ENCODE measurements at places on chromosomes 2 and 18.

DNA sequence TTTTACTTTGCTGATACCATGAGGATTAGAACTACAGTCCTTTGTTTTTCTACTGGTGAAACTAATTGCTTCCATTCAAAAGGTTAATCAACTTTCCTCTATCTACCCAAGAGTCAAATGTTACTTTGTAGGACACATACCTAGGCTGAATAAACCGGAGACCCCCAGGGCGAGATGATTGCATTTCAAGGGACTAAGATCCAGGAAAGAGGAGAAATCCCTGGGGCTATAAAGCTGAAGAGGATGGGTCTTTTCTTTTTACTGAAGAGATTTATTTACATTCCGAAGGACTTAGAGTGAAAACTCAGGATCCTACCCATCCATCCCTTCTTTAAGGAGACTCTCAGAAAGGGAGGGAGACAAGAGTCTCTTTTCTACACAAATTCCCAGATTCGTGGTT is 331.9 kb downstream of the CDH19 start:
- no peak for DNase-seq

DNA sequence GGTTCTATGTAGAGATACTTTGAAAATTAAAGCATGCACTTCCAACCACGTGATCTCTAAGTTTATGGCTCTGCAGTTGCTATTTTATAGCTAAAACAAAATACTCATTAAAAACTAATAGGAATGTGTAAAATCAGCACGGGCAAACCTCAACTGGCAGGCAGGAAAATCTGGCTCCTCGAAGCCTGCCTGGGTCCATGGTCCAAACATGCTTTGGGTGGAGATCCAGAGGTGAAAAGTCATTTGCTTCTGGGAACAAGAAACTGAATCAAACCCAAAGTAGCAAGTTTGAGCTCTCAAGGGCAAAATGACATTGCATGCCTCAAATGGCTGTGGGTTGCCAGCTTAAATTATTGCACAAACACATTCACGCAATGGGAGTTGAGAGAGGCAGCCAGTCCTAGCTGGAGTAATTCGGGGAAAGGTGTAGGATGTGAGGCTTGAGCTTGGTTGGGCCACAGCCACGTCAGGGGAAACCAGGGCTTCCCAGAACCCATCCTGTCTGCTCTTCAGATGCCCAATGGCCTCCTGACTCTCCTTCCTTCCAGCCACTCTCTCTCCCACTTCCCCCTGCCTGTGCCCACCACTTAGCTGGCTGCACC is 75.2 kb upstream of the LCLAT1 start:
- peak; percentile 49 for DNase-seq

GRCh38 chr2:121088251-121089165 is 196.5 kb downstream of the TFCP2L1 start:
- no peak for DNase-seq

DNA sequence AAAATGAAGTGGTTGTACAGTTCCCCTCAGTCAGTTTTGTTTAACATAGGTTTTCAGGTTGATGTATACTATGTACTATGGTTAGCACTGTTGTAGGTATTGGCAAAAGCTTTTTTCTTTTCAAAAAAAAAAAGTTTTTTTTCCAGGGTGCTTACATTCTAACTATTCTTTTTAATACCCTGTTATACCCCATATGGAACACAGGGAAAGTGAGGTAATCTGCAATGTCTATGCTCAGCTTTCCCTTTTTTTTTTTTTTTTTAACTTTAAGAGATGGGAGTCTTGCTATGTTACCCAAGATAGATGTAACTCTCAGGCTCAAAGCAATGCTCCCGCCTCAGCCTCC is 590 bp upstream of the CCDC138 start:
- no peak for DNase-seq

- no peak for DNase-seq
Measured at GRCh38 chr2:209322905-209323512, 100.8 kb upstream of the MAP2 start.

DNA sequence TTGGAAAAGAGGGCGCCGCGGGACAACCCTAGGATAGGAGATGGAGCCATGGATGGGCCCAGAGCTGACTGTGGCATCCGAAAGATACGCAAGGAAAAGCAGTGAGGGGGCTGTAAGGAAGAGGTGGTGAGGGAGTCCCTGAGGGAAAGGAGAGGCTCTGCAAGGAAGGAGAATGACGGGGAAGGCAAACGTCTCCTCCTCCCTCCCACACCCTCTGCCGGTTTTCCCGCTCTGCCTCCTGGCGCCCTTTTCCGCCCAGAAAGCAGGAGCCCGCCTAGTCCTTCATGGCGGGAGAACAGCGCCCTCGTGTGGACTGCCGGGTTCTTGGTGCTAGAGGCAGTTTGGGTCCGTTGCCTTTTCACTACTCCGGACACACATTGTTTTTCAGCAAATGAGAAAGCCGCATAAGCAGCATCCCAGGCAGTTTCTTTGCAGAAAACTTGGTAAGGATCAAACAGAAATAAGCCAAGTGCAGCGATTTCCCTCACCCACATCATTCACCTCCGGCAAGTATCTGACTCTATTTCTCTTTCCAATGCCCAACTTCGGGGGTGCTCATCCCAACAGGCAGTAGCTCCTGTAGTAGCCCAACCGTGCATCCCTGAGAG is 200.4 kb downstream of the INO80D start:
- DNase-seq, result peak; percentile 91

- no peak for DNase-seq
Measured at GRCh38 chr2:31413025-31413424, 1.5 kb downstream of the XDH start.

GRCh38 chr2:107728586-107728985 is 98.1 kb upstream of the RGPD4 start:
- no peak for DNase-seq

DNA sequence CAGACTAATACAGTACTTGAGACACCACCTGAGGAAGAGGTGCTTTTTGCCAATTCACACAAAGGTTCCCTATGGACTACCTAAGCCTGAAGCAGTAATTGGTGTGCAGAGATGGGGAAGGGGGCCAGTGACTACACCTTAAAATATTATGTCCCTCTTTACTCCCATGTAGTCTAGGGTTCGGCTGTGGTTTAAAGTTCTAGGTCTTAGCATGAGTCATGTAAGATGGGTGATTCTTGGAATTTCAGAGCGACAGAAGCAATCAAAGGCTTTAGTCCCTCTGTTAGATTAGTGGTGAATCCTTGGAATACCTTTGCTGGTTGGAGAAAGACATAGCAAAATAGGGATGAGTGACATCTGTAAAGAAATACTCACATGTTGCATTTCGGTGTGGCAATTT is 14.3 kb upstream of the CCDC85A start:
- DNase-seq, result no peak

- DNase-seq, result no peak
Measured at GRCh38 chr18:29780816-29781215, 1261.7 kb downstream of the DSC3 start.

DNA sequence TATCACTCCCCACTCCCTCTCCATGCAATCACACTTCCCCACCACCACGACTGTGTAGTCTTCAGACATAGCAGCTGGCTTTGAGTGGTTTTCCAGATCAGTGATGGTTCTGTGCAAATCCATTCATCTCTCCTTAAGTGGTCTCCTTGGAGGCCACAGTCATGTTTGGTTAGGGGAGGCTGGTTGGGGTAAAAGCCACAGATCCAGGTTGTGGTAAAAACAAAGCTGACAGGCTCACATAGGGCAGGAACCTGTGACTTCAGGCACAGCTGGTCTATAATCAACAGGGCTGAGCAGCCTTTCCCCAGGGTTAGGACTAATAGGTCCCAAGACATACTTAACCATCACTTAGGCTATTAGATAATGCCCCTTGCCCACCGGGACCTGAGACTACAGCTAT is 46.2 kb upstream of the FZD7 start:
- no peak for DNase-seq

DNA sequence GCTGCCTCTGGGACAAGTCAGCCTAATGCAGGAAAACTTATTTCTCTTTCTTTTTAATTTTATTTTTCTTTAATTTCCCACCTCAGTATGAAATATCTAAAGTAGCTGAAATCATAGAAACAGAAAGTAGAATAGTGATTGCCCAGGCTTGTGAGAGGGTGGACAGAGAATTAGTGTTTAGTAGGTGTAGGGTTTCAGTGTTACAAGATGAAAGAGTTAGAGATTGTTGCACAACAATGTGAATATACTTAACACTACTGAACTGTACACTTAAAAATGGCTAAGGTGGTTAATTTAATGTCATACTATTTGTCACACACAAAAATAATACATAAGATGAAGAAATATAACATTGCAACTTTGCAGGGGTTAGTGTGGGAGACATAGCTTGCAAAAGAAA is 80.8 kb downstream of the NAT8 start:
- DNase-seq, result no peak

GRCh38 chr2:235934059-235934773 is 234.0 kb downstream of the GBX2 start:
- DNase-seq, result no peak

DNA sequence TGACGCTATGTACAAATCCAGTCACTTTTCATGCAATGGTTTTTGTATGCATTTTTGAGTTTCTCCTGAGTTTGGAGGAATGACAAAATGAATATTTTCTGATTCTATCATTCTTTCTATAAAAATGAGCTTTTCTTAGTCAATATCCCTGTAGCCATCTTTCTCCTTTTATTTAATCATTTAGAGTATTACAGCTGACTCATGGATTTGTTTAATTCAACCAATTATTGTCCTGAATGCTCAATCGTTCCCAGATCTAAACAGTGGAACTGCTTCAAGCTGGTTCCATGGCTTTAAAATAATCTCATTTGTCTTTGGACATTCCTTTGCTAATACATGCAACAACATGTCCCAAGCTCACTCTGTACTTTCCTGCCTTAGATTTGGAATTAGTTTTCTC is 368.8 kb downstream of the ADCYAP1 start:
- DNase-seq, result no peak

DNA sequence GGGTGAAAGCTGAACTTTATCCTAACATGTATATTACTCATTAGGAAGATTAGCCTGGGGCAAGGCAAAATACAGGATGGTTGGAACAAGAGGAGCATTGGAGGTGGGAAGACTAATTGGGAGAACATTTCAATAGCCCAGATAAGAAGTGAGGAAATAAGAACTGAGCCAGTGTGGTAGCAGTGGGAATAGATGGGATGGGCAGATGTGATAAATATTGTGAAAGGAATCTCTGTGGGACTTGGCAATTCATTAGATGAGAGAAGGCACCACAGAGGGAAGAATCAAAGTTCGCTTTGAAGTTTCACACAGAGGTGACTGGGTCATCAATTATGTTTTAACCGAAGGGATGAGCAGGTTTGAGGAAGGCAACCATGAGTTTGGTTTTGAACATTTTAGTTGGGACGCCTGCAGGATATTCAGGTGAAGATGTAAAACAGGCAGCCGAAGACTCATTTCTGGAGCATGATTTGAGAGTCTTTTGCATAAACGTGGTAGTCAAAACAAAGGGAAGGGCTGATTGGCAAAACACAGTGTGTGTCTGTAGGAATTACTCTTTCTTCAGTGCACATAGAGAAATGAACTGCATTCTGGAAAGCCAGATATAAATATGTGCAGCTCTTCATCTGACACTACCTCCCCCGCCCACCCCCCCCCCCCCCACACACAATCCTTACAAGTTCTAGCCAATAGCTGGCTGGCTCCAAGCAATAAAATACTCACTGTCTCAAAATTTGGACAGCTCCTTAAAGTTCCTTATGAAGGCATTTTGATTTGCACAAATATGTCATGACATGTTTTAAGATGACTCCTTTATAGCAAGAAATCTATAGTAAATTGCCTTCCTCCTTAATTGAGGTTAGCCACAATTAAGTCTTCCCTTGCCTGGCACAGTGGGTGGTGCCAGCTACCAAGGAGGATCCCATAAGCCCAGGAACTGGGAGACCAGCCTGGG is 1.9 kb upstream of the SLC1A4 start:
- no peak for DNase-seq

Measured in activated CD8-positive, alpha-beta memory T cell treated with anti-CD3 and anti-CD28 coated beads, Interleukin-2, amount 50 U/mL, for 48 hours (primary cell).